ENCODE measurements at places on chromosomes 3 and 15.
A peak's percentile ranks its signal among the peaks of the same experiment; 100 is the strongest.

DNA sequence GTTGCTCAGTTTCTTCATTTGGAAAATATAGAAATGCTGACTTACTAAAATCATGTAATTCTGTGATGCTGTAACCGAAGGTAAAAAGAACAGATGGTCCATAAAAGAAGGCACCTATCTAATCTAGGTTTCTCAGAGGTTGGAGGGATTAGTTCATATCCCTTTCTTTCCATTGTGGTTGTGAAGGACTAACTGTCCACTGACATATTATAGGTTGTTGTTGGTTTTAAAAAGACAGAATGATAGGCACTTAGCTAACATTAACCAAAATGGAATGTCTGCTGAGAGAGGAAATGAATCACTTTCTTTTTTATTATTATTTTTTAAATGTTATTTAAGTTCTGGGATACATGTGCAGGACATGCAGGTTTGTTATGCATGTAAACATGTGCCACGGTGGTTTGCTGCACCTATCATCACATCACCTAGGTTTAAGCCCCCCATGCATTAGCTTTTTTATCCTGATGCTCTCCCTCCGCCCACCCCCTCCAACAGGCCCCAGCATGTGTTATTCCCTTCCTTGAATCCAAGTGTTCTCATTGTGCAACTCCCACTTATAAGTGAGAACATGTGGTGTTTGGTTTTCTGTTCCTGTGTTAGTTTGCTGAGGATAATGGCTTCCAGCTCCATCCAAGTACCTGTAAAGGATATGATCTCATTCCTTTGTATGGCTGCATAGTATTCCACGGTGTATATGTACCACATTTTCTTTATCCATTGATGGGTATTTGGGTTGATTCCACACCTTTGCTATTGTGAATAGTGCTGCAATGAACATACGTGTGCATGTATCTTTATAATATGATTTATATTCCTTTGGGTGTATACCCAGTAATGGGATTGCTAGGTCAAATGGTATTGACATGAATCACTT lies 45.8 kb downstream of the ALDH1A2 start:
- DNase-seq: no peak

- peak; percentile 12 for DNase-seq
Observed at GRCh38 chr3:195421400-195421799, 21.4 kb downstream of the ACAP2 start.

DNA sequence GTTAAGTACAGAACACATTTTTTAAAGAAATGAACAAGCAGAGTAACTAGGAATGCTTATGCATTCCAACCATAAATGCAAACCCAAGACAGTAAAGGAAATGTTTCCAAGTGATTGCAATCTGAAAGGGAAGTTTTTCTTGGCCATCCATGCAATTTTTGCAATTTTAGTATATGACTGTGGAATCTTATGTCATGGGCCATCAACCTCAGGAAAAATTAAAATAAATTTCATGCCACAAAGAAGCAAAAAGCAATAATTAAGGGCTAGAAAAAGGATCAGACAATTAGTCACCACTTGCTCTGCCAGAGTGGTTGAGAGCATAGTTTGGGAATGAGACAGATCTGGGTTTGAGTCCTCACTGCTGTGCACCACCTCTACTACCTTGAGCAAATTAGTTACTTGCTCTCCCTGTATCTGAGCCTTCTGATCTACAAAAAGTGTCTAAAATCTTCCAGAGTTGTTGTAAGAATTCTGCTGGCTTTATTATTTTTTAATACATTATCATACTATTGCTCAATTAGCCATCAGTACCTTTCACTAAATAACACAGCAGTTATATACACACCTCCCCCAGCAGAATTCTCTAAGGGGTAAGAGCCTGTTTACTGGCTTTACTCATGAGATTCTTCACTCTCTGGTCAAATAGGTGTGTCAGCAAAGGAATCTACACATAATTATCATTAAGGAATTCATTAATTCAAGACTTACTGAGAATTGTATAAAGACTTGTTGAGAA lies 49.7 kb upstream of the FBN1 start:
- no peak for DNase-seq

DNA sequence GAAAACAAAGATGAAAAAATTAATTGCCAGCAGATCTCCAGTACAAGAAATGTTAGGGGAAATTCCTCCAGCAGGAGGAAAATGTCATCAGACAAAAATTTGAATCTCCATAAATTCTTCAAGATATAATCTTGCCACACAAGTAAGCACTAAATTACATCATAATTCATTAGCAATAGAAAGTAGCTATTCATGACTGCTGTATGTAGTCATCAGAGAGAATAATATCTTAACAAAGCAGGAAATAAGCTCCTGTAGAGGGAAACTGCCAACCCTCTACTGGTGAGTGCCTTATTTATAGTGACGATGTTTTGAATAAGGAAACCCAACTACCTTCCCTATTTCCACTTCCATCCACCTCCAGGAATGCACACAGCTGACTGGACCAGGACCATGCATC lies 15.8 kb upstream of the SLC27A2 start:
- DNase-seq: no peak

- DNase-seq: no peak
Observed at GRCh38 chr15:37289109-37289765, 188.9 kb upstream of the MEIS2 start.

DNA sequence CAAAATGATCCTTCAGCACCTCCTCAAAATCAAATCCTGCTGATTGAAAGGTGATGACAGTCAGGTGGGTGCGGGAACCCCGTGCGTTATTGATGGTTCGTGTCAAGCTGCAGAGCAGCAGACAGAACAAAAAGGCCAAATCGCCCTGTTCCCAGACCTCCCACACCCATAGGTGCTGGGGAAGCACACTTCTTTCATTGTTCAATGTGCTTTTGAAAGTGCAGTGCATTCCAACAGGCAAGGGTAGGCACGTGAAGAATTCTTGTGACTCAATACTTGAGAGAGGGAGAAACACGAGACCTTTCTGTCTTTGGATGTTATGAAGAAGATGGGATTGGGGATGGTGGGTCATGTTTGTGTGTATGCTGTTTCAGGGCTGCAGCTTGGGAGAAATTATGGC lies 514.0 kb downstream of the MCTP2 start:
- DNase-seq: no peak

DNA sequence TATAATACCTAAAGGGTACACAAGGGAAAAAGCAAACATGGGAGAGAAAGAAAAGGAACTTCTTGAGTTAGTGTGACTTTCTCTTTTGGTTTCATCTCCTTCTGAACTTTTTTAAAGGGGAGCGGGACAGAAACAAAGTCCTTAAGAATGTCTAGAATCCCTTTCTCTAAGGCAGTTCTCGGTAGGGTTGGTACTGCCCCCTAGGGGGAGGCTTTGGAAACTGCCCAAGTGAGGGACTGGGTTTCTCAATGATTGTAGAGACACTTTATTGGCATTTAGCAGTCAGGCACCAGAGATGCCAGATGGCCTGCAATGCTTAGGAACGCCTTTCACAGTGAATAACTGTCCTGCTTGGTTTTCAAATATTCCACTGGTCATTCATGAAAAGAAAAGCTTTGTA lies 172.7 kb downstream of the WDR72 start:
- peak; percentile 11 for DNase-seq

- no peak for DNase-seq
Observed at GRCh38 chr3:195168009-195168762, 102.8 kb downstream of the XXYLT1 start.

GRCh38 chr3:114083112-114083511 lies 26.6 kb downstream of the QTRT2 start:
- no peak for DNase-seq

DNA sequence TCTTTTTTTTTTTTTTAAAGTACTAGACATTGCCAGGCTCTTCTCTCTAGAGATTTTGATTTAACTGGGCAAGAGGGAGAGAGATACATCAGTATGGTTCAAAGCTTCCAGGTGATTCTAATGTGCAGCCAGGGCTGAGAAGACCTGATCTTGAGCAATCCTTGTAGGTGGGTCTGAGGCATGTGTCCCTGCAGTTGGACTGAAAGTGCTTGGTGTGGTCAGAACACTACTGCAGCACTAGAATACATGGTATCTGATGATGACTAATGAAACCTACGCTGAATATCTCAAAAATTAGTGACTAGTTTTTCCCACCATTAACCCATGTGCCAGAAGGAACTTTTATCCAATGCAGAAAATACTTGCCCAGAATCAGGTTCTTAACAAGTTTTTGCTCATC lies 34.4 kb upstream of the MYO5C start:
- DNase-seq: no peak

- no peak for DNase-seq
Observed at GRCh38 chr15:83275412-83275811, 9.1 kb downstream of the BNC1 start.

DNA sequence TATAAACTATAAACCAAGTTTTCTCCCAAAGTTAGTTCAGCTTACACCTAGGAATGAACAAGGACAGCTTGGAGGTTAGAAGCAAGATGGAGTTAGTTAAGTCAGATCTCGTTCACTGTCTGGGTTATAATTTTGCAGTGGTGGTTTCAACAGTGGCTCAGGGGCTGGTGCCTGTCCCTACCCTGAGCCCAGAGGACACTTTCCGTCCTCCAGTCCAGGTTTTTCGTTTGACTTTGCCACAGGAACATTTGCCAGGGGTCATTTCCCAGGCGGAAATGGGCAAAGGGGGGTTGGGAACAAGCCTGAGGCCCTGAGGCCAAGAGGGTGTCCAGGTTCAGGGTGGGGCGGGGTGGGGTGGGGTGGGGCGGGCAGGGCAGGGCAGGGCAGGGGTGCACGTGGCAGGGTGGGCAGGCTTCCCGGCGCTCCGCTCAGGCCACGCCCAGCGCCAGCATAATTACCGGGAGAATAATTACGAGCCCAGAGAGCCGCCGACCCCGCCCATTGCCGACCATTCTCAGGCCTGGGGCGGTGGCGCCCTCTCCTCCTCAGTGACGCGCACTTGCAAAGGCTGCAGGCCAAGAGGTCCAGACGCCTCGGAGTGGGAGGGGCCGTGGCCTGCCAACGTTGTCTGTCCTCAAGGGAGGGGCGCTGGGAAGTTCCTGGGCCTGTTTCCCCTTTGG lies 70.4 kb downstream of the KLF13 start:
- no peak for DNase-seq

- DNase-seq: no peak
Observed at GRCh38 chr3:138593488-138594149, 441 bp downstream of the CEP70 start.

DNA sequence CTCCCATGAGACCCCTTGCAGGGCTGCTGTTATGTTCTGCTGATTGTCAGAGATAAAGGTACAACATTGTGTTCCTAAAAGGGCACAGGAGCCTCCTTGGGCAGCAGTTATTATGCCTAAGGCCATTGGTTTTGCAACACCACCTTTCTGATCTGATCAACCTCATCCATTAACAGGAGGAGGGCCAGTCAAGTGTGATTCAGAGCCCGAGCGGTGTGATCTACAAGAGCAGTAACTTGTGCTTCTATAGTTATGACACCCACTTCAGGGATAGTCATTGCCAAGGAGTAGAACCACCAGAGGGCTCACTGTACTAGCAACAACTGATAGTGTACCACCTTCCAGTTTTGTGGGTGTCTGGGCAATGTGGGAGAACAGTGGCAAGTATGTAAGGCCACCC lies 1457.9 kb upstream of the CADM2 start:
- DNase-seq: no peak

- DNase-seq: no peak
Observed at GRCh38 chr15:92449476-92449875, 55.8 kb downstream of the ST8SIA2 start.

GRCh38 chr15:78768531-78769408 lies 42.5 kb downstream of the ADAMTS7 start:
- DNase-seq: no peak

DNA sequence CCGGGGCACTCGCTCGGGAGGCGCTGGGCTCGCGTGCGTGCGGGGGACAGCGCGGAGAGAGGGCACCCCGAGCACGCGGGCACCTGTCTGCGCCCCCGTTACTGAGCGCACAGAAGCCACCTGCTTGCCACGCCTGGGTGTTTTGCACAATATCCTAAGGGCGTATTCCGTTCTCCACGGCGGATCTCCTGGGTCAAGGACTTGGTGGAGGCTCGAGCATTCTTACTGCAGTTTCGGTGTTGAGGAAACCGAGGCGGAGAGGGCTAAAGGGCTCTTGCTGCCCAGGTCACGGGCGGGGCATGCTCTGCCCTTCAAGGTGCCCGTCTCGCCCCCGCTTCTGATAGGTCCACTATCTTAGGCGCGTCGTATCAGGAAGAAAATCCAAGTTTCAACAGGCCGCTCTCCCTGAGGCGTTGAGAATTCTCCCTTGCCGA lies 526 bp downstream of the GPD1L start:
- no peak for DNase-seq

GRCh38 chr15:71874245-71874644 lies 63.9 kb downstream of the NR2E3 start:
- DNase-seq: no peak

DNA sequence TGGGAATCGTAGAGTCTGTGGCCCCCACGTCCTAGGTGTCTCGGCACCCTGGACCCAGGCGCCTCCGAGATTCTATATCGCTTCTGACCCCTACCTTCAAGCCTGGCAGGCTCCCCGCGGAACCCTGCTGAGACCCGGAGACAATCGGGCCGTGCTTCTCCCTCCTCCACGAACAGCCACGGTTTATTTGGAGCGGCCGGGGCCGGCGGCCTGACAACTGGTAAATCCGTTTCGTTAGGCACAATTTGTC lies 1.4 kb downstream of the GATA2 start:
- no peak for DNase-seq

DNA sequence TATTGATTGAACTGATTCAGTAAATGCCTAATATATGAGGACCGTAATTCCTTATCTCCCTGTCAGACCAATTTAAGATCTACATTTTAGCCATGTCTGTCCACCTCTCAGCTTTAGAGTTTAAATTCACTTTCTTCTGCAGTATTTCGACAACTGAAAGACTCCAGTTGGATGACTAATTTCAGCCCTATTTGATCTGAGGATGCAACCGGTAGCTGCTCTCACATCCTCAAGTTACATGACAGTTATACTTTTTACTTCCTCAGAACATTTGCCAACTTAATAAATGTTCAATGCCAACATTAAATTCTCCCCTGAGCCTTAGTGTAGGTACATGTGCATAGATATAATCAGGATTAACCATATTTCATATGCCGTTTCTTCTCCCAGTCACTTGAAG lies 2.5 kb upstream of the HHLA2 start:
- no peak for DNase-seq

DNA sequence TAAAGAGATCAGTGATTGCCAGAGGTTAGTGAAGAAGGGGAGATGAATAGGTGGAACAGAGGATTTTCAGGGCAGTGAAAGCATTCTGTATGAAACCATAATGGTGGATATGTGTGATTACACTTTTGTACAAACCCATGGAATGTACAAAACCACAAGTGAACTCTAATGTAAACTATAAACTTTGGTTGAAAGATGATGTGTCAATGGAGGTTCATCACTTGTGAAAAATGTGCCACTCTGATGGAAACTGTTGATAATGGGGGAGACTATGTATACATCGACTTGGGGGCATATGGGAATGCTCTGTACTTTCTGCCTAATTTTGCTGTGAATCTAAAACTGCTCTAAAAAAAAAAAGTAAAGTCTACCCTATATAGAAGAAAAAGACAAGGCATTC lies 68.7 kb upstream of the ARHGEF3 start:
- no peak for DNase-seq

GRCh38 chr3:159964166-159964973 lies 24.3 kb upstream of the IL12A start:
- no peak for DNase-seq

GRCh38 chr15:67133738-67134066 lies 68.3 kb downstream of the SMAD3 start:
- DNase-seq: no peak
